ENCODE measurements at places on chromosomes 2 and 18.

GRCh38 chr2:170660409-170660808 is 54.7 kb upstream of the SP5 start:
- ATAC-seq: no peak

GRCh38 chr2:112867701-112868631 is 31.4 kb upstream of the IL1B start:
- no peak for ATAC-seq

- ATAC-seq: no peak
Observed at GRCh38 chr18:35553300-35553699, 28.2 kb upstream of the GALNT1 start.

GRCh38 chr2:217795706-217796465 is 206.9 kb downstream of the TNS1 start:
- no peak for ATAC-seq

- peak; percentile 80 for ATAC-seq
Observed at GRCh38 chr18:77102259-77103040, 30.1 kb downstream of the MBP start.

DNA sequence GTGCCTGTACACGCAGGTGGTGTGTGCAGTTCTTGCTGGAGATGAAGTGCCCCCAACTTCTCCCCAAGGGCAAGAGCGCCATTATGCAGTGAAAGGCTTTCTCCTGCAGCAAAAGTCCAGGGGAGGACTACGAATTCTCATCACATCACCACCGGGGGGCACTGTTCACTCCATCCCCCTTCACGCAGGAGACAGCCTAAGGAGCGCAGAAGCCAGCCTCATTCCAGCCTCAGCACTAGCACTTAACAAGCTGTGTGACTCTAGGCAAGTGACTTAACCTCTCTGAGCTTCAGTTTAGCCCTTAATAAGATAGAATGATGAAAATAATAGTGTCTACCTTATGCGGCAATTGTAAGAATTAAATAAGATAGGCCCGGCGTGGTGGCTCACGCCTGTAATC is 32.3 kb downstream of the DNMT3A start:
- peak; percentile 33 for ATAC-seq
